Stomach (tissue), 19 donors: ENCODE measurements at places on chromosomes 7 and 10. TPM values are rescaled to one million over a fixed set of nuclear protein-coding genes. Genes with fewer than 3 reads are reported as not detected.

DNA sequence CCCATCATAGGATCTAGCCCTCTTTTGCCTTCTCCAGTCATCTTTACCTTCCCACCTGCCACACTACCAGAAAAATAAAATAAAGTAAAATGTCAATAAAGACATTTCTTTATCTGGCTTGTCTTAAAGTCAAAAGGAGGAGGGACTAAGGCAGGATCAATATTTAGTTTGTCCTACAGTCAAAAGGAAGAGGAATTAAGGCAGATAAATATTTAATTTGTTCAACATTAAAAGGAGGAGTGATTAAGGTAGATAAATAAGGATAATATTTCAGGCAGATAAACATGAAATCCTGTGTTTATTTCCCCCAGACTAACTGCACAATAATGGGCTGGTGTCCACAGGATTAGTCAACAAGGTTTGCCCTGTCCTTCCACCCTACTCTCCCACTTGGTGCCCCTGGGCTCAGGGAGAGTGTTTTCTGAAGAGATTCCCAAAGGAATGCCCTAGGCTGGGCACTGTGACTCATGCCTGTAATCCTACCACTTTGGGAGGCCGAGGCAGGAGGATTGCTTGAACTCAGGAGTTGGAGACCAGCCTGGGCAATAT lies 18.3 kb upstream of the MSMB start:
- no peak for DNase-seq

DNA sequence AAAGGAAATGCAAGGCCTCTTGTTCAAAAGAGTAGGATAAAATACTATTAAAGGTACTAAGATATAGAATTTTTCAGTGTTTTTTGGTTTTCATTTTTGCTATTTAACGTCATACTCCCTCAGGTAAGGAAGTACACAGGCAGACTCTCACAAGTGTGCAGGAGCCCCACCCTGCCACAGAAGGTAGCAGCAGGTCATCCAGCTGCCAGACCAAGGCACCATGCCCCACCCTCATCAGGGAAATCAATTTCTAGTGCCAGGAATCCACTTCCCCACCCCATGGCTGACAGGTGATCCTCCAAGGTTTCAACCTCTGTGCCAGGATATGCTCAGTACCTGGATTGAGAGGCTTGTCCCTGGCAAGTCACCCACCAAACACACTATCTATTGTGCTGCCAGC lies 712.9 kb downstream of the SORCS3 start:
- DNase-seq, result no peak

- DNase-seq, result no peak
These were observed 12.2 kb upstream of the PPIF start for GRCh38 chr10:79335094-79335469.

Gene SPDYE2
- total RNA-seq, result not detected

DNA sequence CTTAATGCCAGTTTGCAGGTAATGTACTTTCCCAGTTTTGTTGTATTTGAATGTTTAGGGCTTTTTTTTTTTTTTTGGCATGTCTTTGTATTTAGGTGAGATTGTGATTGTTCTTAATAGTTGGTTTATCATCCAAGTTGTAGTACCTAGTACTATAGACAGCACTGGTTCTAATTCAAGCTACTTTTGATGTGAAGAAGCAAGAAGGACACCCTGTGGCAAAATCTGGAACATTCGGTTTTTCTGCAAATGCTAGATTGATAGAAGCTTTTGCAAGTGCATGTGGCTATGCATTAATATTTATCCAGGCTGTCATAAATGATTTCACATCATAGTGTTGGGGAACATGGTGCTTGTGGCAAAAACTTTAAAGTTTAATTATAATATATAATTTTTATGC lies 248.9 kb downstream of the FOXP2 start:
- peak; percentile 59 for DNase-seq

DNA sequence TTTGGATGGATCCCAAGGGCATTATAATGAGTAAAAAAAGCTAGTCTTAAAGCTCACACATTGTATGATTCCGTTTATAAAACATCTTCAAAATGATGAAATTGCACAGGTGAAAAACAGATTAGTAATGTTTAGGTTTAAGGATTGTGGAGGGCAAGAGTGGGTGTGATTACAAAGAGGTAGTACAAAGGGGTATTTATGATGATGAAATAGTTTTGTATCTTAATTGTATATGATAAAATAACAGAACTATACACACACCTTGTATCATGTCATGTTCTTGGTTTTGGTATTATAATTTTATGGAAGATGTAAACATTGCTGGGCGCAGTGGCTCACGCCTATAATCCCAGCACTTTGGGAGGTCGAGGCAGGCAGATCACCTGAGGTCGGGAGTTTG lies 2.8 kb upstream of the SSC4D start:
- no peak for DNase-seq

DNA sequence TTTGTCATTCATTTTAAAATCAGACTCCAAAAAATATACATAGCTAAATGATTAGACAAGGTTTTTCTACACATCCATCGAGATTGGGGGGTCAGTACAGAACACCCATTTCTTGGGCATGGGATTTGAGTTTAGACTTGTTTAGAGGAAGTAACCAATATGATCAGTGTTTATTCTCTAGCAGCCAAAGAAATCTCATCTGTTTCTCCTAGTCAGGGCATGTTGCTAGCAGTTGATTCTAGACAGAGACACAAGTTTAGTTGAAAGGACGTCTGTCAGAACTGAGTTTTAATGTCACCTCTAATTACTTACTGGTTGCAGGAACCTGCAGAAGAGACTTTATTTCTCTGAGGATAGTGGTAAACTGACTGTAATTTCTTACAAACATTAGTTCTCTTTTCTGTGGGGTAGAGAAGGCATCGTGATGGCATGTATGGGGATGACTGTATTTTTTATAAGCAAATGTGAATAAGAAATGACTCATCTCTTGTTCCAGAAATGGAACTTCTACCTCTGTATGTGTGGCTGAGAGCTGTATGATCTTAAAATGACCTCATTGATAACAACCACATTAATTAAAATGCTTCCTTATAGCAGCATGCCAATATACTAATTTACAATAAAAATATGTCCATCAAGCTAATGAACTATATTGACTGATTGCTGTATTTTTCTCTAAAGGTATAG lies 30.6 kb upstream of the RHOBTB1 start:
- DNase-seq, result no peak

Gene SLC18A2
- 2.3 TPM for total RNA-seq

- DNase-seq, result peak; percentile 21
These were observed 276.2 kb downstream of the USP6NL start for GRCh38 chr10:11335167-11335652.

- DNase-seq, result no peak
These were observed 61.8 kb upstream of the A1CF start for GRCh38 chr10:50946991-50947781.

Gene METTL27
- not detected for total RNA-seq
